ENCODE measurements at places on chromosomes 1 and 21.
A peak's percentile ranks its signal among the peaks of the same experiment; 100 is the strongest.

GRCh38 chr1:87878873-87879272 is 550.2 kb downstream of the LMO4 start:
- DNase-seq: no peak

DNA sequence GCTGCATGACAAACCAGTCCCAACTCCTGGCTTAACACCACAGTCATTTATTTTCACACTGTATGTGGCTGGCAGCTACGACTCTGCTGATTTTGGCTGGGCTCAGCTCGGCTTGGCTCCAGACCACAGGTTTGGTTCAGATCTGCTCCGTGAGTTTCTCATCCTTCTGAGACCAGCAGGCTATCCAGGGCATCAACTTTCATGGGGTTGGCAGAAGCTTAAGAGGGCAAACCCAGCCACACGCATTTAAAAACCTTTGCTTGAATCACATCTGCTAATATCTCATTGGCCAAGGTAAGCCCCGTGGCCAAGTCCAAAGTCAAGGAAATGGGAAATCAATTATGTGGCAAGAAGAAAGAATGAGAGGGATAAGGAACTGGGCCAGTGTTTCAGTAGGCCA is 574.2 kb downstream of the MATN1 start:
- DNase-seq: no peak

- DNase-seq: no peak
Measured at GRCh38 chr1:26734501-26735058, 38.8 kb downstream of the ARID1A start.

DNA sequence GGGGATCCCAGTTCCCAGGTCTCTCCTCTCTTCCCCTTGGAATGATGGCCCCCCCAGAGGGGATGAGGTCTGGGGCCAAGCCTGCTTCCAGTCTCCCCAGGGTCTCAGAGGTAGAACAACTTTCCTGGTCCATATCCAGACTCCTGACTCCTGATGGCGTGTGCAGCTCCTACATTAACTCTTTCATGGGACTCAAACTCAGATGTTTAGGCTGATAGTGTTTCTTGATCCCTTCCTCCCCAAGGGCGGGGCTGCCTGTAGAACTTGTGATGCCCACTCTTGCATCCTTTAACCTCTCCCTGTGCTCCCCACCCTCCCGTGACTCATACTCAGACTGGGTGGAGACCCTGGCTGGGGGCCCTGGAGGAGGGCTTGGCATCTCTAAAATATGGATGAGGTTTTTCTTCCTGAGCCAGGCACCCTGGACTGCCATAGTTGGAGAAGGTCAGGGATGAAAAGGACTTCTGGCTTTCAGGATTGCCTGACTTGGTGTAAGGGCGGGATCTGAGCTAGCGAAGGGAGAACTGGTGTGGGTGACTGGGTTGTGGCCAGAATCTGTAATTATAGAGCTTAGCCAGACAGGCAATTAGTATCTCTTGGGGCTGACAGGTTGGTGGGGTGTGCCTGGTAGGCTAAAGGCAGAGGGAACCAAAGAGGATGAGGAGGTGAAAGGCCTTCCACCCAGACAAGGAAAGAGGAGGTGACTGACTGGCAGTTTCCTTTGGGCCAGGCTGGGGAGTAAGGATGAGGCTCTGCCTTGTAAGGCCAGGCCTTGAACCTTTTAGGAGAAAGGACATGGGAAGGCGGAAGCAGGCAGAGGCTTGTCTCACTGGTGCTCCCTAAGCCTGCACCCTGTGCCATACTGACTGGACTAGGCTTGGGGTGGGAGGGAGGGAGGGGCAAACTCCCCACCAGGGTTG is 1.5 kb downstream of the ATP8B2 start:
- peak; percentile 69 for DNase-seq

- no peak for DNase-seq
Measured at GRCh38 chr1:100053119-100053518, 79.6 kb downstream of the SASS6 start.

- DNase-seq: peak; percentile 80
Measured at GRCh38 chr21:35226328-35226727, 177.2 kb upstream of the RUNX1 start.

DNA sequence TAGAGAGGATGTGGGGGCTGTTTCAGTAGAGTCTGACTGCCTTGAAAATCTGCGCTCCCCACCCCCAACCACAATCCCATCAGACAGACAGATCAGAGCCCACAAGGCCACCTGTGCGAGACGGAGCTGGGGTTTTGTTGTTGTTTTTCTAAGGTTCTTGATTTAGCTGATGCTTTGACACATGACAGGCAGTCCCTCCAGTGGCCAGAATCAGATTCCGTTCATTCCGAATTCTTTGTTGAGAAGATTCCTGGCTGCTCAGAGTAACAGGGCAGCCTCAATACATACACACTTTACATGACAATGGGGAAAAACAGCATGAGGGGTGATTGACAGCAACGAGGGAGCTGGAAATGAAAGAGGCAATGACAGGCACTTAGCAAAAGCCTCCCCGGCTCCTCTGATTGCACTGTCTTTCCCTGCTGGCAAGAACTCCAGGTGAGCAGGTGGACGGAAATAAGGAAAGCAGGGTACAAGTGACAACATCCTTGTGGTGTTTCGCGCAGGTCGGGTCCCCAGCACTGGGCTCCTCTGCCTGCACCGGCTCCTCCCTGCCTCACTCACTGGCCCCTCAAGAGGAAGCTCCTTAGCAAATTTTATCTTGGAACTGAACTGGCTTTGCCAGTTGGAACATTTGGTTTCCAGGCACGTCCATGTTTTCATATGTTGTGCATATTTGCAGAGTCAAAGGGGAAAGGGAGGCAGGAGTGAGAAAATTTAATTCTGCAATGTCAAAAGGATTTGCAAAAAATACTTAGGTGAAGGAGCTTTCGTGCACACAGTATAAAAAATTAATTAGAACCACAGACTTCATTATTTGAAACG is 148.7 kb downstream of the PGBD5 start:
- no peak for DNase-seq

DNA sequence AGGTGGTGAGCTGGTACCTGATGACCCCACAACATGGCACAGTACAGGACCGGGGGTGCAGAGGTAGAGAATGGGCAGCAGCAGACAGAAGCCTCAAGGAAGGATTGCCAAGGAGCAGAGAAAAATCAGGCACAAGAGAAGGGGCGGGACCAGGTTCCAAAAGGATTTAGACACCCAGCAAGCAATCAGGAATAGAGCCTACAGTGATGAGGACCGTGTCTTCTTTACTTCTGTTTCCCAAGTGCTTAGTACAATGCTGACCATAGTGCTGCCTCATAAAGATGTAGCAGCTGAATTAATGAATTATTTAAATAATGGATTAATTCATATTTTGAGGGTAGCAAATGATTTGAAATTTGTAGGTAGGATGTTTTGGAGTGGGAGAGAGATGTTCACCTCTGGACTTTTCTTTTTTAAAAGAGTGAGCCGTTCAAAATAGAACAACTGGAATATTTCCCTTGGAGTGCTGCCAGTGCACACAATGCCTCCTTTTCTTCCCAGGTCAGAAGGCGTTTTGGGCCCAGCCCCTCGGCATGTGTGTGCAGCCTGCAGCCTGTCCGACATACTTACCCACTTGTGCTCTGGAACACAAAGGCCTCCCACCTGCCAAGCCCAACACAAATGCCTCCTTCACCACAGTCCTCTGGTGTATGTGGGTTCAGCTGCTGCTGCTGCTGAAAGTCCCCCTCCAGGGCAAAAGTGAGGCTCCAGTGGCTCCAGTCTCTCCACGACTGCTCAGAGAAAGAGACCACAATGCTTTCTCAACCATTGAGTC is 19.6 kb downstream of the KANK4 start:
- DNase-seq: no peak

DNA sequence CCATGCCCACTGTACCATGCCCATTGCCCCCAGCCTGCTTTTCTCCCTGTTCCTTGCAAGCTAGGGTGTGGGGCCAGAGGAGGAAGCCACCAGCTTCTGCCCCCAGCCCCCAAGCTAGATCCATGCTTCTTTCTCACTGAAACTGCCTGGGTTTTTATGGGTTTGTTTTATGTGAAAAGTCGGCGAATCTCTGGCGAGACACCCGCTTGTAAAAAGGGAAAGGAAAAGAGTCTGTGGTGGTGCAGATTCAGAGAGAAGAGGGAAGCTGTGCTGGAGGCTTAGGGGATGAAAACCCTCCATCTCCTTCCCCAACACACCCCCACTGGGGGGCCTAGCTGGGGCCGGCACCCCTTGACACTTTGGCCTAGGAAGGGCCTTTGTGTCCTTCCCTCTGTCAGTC is 26.2 kb downstream of the GRHL3 start:
- DNase-seq: peak; percentile 15

GRCh38 chr1:920521-920920 is 3.2 kb upstream of the SAMD11 start:
- DNase-seq: no peak

DNA sequence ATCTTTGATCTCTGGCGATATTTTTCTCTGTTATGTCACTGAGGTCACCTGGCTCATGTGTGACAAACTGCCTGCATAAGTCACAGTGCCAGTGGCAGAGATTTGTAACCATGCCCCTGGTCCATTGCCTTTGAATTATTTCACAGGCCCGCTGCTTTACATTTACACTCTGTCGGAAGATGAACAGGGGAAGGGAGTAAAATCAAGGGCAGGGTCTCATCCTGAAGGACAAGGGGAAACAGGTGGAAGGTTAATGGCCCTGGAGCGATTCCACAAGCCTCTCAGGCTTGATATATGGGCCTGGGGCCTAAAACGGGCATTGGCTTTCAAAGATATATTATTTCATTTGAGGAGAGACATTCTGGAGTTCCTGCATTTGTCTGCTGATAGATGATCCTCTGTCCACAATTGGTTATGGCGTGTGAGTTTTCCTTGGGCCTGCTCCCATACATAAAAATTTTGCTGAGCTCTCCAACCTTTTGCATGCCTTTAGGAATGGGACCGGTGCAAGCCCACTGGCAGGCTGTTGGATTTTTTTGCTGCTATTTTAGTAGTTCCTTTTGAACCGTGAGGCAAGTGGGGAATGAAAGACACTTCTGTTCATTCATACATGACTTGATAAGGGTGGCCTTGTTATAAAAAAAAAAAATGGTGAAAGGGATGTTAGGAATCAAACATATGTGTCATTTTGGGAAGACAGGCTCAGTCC is 51.9 kb downstream of the NR5A2 start:
- no peak for DNase-seq

DNA sequence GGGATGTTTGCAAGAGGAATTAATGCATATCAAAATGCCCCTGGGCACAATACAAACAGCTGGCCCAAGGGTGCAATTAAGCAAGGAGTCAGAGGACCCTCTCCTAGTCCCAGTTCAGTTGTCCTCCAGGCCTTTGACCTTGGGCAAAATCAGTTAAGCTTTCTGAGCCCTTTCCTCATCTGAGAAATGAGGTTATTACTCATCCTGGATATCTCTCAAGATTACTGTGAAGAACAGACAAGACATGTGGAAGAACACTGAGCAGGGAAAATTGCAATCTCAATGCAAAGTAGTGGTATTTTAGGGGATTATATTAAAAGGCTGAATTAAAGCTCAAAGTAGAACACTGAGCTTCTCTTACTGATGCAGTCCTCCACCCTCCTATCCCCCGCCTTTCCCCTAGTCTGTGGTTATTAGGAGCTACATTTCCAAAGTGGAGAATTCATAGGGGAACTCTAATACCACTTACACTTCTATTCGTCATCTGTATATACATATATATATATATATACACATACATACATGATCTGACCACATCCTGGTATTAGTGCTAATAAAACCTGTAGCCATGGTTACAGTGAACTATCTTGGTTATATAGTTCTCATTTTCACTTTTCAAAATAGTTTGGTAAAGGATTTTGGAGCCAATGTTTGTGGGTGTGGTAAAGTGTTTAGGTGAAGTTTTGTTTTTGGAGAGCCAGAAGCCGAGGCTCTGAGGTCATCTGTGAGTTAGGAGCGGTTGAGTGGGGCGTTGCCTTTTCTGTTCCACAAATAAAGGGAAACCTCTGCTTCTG is 18.1 kb downstream of the KIAA0040 start:
- DNase-seq: no peak

DNA sequence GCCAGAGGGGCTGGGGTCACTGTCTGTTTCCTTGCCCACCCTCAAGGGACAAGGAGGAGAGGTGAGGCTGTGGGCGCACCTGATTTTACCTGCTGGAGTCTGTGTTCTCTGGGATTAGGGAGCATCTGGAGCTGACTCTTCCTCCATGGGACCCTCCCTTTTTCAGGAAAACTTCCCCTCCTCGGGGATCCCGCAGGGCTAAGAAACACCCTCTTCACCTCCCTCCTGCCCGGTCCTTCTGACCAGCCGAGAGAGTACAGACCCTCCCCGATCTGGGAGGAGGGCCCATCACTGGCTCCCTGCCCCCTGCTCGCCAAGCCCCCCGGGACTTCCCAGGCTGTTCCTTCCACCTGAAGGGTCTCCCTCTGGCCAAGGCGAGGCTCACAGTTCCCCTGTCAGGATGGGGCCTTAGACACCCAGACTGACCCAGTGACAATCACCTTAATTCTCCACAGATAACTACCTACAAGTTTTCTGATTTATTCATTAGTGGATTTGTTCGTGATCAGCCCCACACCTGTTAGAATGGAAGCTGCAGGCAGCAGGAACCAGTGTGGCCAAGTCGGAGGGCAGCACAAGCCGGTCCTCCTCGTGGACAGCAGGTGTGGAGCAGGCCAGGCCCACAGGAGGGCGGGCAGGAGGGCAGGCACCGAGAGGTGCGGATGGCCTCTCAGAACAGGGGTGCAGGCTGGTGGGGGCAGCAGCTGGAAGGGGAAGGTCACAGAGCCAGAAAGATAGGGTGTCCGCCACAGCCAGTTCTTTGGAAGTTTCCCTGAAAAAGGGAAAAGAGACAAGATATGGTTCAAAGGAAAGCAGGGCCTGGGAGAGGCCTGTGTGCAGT is 15.9 kb upstream of the SAMD11 start:
- DNase-seq: no peak

DNA sequence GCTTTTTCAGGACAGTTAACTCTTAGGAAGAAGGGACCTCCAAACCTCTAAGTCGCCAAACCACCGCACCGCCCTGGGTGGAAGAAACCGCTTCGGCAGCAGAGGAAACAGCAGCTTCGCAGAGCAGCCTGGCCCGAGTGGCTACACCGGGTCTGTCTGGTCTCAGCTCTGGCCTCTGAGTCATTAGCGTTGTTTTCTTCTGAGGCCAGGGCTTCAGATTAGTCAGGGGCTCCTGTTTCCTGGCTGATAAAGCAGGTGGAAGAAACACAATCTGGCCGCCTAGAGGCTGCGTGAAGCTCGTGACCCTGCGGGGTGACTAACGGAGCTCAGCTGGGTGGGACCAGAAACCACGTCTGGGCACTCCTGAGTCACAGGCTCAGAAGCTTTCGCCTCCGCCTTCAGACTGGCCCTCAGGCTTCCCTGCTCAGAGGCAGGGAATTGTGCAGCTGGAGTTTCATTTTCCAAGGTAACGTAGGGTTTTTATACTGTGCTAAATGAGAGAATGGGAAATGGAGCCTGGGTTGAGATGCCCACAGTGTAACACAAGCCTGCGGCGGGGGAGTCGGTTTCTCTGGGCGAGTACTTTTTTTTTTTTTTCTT is 44.9 kb downstream of the CHAF1B start:
- peak; percentile 100 for DNase-seq

DNA sequence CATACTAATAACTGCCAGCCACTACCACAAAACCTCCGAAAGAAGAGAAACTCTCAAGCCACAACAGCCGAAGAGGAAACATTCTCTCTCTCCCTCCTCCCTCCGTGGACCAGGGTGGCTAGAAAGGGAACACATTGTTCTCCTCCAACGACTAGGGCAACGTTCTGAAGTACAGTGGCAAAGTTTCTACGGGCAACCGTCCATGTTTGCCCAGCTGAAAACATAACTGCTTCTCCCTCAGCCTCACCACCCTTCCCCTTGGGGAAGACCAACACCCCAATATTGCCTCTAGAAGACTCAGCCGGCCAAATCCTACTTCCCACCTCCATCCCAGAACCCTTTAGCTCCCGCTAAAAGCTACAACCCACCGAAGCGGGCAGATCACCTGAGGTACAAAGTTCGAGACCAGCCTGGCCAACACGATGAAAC is 2.0 kb downstream of the GLUL start:
- DNase-seq: no peak

GRCh38 chr1:116569776-116570357 is 959 bp downstream of the CD58 start:
- no peak for DNase-seq

Data from EL (cell line).